CD4-positive, alpha-beta T cell treated with Interleukin-4 for 1 hour (primary cell): ENCODE measurements at places on chromosomes 5 and 9.

DNA sequence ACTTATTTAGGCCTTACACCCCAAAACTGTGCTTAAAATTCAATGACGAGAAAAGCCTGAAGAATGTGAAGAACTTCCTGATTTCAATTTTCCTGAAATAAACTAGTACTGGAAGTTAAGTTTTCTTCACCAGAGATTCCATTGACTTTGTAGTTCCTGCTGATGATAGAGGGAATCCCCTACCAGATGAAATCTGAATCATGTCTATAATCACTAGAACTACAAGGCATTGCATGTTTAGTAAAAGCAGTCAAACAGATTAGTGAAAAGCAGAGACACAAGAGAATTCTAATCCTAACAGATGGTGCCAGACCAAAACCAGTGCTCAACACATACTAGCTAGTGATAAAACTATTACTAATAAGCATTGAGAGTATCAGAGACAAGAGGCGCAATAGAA lies 130.0 kb downstream of the PDE4D start:
- DNase-seq = no peak

DNA sequence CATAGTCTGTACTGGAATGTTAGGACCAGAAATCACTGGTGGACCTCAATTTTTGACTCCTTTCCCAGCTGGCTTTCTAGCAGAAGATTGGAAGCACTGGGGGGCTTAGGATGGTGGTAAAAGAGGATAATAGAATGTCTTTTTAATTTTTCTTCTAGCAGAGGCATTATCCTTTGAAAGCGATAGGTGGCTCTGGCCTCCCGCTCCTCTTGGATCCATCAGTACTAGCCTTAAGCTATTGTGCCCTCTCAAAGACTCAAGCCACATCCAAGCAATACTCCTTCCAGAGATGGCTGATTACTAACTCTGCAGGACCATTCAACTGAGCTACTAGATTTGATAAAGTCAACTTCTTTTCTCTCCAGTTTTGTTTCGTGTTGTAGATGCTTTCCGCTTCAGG lies 610.6 kb downstream of the CDH12 start:
- no peak for DNase-seq

DNA sequence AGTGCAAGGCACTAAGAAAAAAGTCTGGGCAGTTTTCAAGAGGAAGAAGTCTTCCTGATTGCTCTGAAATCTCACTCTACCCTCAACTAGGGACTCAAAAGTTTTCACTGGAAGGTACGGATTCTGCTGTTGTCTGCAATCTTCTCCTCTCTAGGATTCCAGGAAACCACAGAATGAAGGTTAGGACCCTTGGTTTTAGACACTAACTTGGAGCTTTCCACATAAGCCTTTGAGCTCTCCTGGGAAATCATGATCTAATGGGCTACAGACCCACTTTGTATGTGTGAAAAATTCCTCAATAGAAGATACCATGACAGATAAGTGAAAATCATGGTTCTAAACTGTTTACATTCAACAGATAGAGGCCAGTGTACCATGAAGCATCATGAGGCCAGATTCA lies 265.1 kb downstream of the PSAT1 start:
- no peak for DNase-seq

DNA sequence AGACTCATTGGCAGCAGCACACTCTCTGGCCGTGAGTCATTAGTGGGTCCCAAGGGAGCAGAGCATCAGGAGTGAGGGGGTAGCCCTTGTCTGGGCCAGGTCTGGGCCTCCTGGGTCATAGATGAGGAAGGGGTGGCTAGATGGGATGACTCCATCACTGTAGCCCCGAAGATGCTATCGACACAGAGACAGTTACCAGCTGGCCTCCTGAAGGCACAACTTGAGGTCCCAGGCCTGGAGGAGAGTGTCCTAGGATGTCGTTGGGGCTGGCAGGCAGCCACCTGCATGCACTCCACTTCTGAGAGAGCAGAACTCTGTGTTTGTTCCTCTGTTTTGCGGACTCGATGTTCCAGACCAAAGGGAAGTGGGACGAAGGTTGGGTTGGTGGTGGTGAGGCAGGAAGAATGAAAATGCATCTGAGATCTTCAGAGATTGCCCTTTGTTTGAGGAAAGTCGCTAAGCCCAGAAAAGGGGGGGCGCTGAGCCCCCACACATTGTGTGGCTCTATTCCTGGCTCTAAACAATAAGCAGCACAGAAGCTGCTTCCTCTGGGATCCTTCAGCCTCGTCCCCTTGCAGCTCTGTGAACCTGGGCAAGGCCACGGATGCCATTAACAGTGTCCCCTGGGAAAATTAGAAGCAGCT lies 4.7 kb downstream of the BTNL9 start:
- no peak for DNase-seq

- DNase-seq = no peak
These were observed 232.1 kb downstream of the FBXO4 start for GRCh38 chr5:42157215-42157614.

DNA sequence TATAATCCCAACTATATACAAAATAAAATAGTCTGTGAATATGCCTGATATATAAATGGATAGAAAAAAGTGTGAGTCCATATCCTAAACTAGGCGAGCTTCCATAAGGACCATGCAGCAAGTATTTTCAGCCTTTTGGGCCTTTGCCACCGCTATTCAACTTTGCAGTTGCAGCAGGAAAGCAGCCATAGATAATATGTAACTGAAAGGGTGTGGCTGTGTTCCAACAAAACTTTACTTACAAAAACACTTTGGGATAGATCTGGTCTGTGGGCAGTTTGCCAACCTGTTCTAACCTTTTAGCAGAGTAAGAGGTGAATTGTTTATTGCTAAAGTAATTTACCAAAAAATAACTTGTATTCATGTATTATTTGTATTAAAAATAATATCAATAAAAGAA lies 127.8 kb upstream of the GPR151 start:
- no peak for DNase-seq

- no peak for DNase-seq
These were observed 9.9 kb downstream of the PAPPA start for GRCh38 chr9:116163293-116164055.

GRCh38 chr5:147658293-147658932 lies 124.1 kb downstream of the JAKMIP2 start:
- DNase-seq = no peak

DNA sequence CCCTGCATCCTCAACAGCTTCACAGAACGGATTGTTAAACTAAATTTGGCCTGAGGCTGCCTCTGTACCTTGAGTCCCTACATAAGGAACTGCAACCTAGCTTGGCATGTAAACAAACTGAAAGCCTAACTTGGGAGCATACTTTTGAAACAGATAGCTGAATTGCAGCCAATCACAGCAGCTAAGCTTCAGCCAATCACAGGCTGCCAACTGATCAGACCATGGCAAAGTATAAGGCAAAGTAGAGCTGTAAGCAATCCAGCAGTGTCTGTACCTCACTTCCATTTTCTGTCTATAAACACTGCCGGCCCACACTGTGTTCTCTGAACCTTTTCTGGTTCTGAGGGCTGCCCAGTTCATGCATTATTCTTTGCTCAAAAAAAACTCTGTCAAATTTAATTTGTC lies 8.9 kb upstream of the ZNF483 start:
- no peak for DNase-seq

DNA sequence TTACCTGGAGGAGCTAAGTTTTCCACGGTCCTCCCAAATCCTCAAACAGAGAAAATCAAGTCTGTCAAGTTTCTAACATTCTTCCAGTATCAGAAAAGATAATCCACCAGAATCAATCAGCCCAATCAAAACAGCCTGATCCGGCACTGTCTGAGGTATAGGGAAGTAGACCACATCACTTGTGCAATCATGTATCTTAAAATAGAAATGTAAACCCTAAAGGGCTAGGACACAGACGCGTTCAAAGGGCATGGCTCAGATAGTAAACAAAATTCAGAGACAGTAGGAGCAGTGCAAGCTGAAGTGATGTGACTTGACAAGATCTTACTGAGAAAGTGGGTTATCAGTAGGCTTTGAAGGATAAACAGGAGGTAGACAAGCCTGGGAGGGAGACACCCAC lies 252.4 kb upstream of the DAPK1 start:
- DNase-seq = no peak

- DNase-seq = no peak
These were observed 99.8 kb upstream of the SPATA31C2 start for GRCh38 chr9:88237991-88238571.

DNA sequence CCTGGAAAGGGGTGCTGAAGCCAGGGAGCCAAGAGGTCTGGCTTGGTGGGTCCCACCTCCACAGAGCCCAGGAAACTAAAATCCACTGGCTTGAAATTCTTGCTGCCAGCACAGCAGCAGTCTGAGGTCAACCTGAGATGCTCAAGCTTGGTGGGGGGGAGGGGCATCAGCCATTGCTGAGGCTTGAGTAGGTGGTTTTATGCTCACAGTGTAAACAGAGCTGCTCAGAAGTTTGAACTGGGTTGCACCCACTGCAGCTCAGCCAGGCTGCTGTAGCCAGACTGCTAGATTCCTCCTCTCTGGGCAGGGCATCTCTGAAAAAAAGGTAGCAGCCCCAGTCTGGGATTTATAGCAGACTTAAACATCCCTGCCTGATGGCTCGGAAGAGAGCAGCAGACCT lies 55.5 kb upstream of the FBXL17 start:
- no peak for DNase-seq

DNA sequence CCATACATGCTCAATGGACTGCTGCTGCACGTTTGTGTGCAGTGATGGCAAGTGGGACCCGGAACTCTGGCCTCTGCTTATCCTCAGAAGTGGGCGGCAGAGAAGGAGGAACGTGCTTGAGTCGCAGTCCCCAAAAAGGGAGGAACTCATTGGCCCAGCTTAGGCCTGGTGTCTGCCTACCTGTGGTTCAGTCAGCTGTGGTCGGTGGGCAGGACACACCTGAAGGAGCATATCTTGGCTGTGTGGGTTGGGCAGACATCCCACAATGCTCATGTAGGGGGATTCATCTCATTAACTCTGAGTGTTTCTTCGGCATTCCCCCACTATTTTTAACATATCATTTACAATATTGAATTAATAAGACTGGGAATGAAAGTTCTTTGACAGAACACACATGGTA lies 122.9 kb upstream of the IL12B start:
- DNase-seq = no peak

GRCh38 chr9:132584601-132585560 lies 2.5 kb downstream of the BARHL1 start:
- DNase-seq = no peak

DNA sequence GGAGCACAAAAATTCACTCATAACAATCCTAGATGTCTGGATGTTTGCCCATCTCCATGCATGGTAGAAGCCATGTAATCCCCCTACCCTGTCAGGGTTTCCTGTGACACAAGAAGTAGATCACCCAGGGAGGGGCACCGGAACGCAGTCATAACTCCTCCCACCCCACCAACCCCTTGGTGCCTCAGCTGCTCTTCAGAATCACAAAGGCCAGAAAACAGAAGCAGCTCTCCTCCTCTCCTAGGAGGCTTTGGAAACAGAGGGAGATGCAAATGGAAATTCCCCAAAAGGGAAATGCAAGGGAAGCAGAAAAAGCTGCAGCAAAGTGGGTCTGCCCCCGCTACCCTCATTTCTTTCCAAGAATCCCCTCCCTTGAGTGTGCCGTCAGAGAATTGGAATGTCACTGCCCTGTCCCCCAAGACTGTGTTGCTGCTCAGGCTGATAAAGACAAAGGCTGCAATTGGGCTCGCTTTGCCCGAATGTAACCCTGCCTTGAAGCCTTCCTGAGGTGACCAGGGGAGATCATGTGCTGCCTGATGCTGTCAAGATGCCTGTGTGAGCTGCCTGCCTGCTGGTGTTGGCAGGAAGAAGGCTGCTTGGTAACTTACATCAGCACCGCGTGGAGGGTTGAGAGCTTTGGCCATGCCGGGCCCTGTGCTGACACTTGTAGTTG lies 65.5 kb upstream of the ABCA1 start:
- DNase-seq = peak; percentile 9

DNA sequence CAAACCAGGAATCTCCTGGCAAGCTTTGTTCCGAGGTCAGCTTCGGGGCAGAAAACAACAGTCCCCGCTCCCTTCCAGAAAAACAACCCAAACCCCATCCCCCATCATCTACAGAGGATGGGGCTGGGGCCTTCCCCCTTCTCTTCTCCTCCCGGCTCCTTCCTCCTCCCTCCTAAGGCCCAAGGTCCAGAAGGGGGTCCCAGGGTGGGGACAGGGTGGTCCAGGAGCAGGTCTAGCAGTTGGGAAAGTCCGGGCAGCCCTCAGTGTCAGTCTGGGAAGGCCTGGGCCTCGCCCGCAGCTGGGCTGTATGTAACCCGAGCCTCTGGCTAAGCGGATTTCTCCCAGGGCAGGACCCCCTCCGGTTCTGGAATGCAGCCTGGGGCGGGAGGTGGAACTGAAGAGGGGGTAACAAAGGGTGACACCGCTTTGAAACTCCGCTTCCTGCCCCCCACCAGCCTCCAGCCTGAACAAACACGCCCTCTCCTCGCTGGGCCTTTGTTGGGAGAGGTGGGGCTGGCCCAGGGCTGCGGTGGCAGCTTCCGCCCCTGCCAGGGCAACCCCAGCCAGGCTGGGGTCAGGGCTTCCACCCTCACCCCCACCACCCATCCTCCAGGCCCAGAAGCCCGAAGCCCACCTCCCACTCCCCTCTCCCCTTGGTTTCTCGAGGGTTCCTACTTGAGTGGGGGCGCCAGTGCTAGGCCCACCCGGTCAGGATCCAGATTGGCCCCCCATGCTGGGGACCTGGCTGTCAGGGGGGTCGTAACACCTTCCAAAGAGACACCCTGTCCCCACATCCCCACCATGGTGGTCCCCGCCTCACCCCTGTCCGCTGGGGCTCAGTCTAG lies 63.5 kb downstream of the C9orf50 start:
- no peak for DNase-seq

GRCh38 chr5:149665416-149666175 lies 64.5 kb upstream of the PPARGC1B start:
- DNase-seq = no peak

DNA sequence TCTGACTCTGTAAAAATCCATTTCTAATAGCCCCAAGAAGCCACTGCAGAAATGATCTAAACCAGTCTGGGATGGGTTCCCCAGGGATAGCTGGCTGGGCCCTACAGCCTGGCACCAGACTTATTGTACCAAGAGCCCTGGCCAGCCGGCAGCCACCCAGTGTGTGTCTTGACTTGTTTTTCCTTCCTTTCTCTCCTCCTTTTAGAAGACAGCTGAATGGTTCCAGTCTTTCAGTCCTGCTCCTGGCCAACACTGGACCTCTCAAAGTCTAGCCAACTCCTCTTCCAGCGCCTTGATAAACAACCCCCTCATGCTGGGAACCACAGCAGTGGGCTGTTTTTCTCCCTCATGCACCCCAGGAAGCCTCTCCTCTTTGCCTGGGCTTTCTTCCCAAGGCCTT lies 34.1 kb downstream of the ATOX1 start:
- no peak for DNase-seq

- DNase-seq = no peak
These were observed 237.7 kb upstream of the RASA1 start for GRCh38 chr5:87029951-87030350.
